Eye (tissue), 1 donor: ENCODE measurements at places on chromosomes 4 and X.

GRCh38 chrX:125210146-125210545 lies 109.5 kb upstream of the TEX13C start:
- DNase-seq = no peak

DNA sequence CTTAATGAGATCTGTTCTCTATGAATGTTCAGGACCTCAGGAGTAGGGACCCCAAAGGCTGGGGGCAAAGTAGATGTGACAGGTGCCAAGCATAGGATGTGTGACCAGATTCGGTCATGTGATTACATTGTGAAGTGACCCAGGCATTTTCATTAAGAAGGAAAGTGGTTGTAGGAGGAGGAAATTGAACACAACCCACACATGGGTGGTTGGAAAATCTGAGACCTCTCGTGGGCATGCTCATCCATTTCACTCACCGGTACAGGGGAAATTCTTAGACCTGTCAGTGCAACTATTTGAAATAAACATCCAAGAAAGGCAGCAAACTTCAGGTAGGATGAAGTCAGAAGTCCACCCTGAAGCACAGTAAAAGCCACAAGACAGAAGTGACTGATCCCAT lies 43.5 kb upstream of the CD99 start:
- DNase-seq = no peak

- peak; percentile 35 for DNase-seq
These were observed 48.7 kb upstream of the PHOX2B start for GRCh38 chr4:41797260-41797659.

GRCh38 chr4:73967866-73968265 lies 14.0 kb downstream of the PF4 start:
- no peak for DNase-seq

DNA sequence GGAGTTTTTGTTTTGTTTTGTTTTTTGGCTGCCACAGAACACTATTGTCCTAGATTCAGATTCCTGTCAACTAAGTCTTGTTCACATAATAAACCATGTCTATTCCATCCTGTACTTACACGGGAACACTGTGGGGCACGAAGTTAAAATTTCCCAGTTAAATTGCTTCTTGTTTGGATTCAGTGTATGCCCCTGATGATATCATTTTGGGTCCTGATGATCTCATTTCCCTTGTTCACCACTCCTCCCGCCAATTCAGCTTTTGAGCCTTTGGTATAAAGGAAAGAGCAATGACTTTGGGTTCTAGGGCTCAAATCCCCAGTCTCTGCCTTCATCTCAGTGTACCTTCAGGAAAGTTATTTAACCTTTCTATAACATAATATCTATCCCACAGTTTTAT lies 333.5 kb downstream of the FBXW7 start:
- no peak for DNase-seq

- DNase-seq = no peak
These were observed 60.3 kb upstream of the DDX3X start for GRCh38 chrX:41273638-41274037.

- no peak for DNase-seq
These were observed 93.6 kb upstream of the FTHL17 start for GRCh38 chrX:31165241-31166035.

DNA sequence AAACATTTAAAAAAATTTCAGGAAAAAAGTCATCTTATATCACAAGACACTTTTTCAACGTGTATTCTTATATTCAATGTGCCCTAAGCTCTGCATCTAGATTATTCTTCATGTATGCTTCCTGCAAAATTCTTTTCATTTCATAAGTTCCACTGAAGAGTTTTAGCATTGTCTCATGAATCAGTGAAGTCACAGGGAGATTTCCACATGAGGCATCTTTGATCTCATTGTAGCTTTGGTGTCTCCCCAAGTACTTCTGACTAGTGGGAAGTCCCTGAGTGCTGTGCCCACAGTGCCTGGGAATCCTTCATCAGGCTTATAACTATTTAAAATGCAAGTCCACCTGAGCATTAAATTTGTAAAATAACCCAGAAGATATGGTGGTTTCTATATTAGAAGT lies 123.8 kb downstream of the MAD2L1 start:
- DNase-seq = no peak
